ENCODE measurements at places on chromosomes 6 and 20. TPM values are rescaled to one million over a fixed set of nuclear protein-coding genes. Genes with fewer than 3 reads are reported as not detected.

GLP1R gene
- total RNA-seq, result not detected

DNA sequence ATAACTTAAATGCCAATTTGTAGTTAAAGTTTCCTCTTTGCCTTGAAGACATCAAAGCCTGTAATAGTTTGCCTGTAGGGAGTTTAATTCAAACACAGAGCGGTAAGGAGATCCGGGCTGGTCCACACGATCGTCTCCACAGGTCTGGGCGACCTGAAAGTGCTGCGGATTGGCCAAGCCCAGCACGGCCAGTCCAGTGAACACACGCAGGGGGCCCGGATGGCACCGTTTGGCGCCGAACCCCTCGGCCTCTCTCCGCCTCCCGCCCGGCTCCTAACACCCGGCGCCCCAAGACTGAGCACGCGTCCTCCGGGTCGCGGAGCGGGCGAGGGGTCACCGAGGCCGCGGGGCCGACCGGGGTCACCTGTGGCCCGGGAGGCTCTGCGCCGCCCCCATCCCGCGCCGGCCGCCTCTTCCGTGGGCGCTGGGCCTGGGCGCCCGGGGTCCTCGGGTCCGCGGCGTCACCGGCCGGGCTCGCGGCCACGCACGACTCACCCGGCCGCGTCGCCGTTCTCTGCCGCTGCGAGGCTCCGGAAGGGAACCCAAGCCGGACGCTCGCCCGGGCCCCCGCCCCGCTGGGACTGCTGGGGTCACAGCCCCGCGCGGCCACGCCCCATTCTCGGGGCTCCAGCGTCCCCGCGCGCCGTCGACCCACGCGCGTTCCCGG lies 481 bp downstream of the SERPINB6 start:
- peak overlapping the region; percentile 72 for H3K4me3 ChIP-seq
- peak overlapping the region; percentile 67 for H3K27ac ChIP-seq
- no peaks in the 10 kb centered on the region for H3K27me3 ChIP-seq
- H3K36me3 ChIP-seq, result no peaks in the 10 kb centered on the region
- DNase-seq, result peak; percentile 93

GRCh38 chr6:11491596-11492463 lies 45.7 kb upstream of the TMEM170B start:
- no peaks in the 10 kb centered on the region for H3K36me3 ChIP-seq
- peaks cover 12% of the 10 kb centered on the region for H3K4me1 ChIP-seq
- no peak for DNase-seq
- H3K27me3 ChIP-seq, result no peaks in the 10 kb centered on the region

REM1 gene
- total RNA-seq, result not detected

GRCh38 chr20:62428002-62428372 lies 648 bp upstream of the RBBP8NL start:
- no peak overlapping the region for H3K4me3 ChIP-seq
- H3K27ac ChIP-seq, result no peak overlapping the region
- H3K36me3 ChIP-seq, result no peaks in the 10 kb centered on the region

DNA sequence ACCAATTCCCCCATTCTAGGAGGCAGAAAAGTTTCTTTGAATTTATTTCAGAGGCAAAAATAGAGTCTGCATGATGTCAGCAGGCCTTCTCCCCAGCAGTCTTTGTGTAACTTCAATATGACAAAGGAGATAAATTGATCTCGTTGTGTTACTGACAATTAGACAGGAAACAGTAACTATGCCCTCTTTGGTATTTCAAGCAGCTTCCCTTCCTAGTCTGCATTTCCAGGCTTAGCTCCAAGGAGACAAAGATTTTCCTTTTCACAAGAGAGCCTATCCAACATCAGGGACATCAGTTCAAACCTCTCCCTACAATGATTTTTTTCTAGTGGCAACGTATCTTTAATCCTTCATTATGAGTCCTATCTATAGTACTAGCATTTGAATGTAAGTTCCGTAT lies 245.9 kb upstream of the HSF2 start:
- no peaks in the 10 kb centered on the region for H3K27me3 ChIP-seq
- no peaks in the 10 kb centered on the region for H3K4me1 ChIP-seq
- no peak overlapping the region for H3K27ac ChIP-seq

DNA sequence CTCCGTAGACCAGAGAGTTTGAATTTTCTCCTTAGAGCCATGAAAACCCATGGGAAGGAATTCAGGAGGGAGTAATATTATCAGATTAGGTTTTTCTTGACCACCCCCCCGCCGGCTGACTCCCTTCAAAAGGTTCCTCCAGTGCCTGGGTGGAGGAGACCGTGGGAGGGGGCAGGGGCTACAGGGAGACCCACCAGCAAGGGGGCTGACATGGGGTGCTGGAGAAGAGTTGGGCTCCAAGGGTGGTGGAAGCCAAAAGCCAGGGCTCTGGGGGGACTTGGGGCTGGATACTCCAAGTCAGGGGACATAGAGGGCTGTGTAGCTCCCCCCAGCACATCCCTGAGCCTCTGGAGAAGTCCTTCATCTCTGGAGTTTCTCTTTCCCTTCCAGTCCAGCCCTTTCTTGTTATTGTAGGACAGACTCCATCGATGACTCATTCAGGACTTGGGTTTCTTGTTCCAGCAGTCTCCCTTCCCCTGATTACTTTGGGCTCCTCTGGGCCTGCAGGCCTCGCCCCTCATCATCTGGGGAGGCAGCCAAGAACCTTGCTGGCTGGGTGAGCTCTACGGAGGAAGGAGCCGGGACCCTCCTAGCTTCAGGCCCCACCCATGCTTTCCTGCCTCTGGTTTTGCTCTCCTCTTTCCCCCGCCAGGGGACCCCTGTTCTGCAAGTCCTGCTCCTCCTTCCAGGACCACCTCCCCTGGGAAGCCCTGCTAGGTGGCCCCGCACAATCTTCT lies 10.5 kb upstream of the KIAA1755 start:
- no peaks in the 10 kb centered on the region for H3K36me3 ChIP-seq
- peak overlapping the region; percentile 41 for H3K27ac ChIP-seq
- no peaks in the 10 kb centered on the region for H3K27me3 ChIP-seq
- peak; percentile 97 for DNase-seq

RFX6 gene
- not detected for total RNA-seq

TNXB gene
- 8.3 TPM for total RNA-seq

DNA sequence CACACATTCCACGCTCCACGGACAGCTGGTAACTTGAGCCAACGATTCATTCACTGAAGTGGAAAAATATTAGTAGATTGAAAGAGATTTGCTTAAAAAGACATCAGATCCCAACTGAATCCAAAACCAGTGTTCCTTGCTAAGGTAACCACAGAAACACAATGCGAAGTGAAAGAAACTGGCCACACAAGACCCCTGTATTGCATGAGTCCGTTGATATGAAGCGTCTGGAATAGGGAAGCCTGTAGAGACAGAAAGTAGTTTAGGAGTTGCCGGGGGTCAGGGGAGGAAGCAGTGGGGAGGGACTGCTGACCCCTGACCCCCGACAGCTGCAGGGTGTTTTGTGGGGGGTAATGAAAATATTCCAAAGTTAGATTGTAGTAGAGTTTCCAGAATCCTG lies 10.0 kb downstream of the PCK1 start:
- H3K27ac ChIP-seq, result no peak overlapping the region
- peaks cover 27% of the 10 kb centered on the region for H3K27me3 ChIP-seq
- peak; percentile 48 for DNase-seq
- H3K36me3 ChIP-seq, result no peaks in the 10 kb centered on the region

DNA sequence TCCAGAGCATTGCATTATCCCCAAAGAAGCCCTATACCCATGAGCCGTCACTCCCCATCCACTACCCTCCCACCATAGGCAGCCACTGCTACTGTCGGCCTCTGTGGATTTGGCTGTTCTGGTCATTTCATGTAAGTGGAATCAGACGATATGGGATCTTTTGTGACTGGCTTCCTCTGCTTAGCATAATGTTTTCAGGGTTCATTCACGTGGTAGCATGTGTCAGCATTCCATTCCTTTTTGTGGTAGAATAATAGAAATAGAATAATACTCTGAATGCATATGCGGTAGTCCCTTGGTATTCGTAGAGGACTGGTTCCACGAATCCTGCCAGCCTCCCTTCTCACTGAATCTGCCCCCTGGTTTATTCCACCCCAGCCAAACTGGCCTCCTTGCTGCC lies 402.6 kb upstream of the SULF2 start:
- no peak for DNase-seq
- peak overlapping the region; percentile 16 for H3K27ac ChIP-seq
- no peaks in the 10 kb centered on the region for H3K36me3 ChIP-seq
- H3K27me3 ChIP-seq, result peaks cover 2% of the 10 kb centered on the region
- H3K4me3 ChIP-seq, result no peak overlapping the region

DNA sequence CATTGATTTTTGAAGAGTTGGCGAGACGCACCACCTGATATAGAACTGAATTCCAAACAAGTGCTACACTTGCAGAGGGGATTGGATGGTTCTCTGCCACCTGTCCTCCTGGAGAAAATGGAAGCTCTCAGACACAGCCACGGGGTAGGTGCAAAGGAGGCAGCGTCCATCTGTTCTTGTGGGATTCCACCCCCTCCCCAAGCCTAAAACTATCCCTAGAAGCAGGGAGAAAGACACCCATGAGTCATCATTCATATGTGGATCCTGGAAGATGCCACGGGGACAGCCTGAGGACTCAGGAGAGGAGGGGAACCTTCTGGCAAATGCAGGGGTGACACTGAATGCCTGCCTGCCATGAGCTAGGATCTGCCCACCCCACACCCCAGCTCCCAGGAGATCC lies 171.3 kb upstream of the CST7 start:
- no peak for DNase-seq
- H3K4me3 ChIP-seq, result no peak overlapping the region
- peaks cover 12% of the 10 kb centered on the region for H3K27me3 ChIP-seq

PRSS16 gene
- total RNA-seq, result not detected

- no peaks in the 10 kb centered on the region for H3K36me3 ChIP-seq
- peak; percentile 93 for DNase-seq
- no peaks in the 10 kb centered on the region for H3K27me3 ChIP-seq
These were observed 302.5 kb downstream of the DHX35 start for GRCh38 chr20:39264506-39265172.
